ENCODE measurements at places on chromosomes 6 and 20.

DNA sequence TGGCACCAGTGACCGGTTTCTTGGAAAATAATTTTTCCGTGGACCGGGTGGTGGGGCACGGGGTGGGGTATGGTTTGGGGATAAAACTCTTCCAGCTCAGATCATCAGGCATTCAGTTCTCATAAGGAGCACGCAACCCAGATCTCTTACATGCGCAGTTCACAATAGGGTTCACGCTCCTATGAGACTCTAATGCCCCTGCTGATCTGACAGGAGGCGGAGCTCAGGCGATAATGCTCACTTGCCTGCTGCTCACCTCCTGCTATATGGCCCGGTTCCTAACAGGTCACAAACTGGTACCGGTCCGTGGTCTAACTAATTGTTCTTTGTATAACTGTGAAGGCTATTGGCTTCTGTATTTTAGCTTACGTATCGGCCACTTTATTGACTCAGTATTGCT lies 51.7 kb downstream of the VSTM2L start:
- no peak for DNase-seq

- DNase-seq: peak; percentile 65
Measured at GRCh38 chr20:1946762-1947534, 46.9 kb downstream of the PDYN start.

- DNase-seq: no peak
Measured at GRCh38 chr6:38713812-38714211, 1.3 kb upstream of the DNAH8 start.

DNA sequence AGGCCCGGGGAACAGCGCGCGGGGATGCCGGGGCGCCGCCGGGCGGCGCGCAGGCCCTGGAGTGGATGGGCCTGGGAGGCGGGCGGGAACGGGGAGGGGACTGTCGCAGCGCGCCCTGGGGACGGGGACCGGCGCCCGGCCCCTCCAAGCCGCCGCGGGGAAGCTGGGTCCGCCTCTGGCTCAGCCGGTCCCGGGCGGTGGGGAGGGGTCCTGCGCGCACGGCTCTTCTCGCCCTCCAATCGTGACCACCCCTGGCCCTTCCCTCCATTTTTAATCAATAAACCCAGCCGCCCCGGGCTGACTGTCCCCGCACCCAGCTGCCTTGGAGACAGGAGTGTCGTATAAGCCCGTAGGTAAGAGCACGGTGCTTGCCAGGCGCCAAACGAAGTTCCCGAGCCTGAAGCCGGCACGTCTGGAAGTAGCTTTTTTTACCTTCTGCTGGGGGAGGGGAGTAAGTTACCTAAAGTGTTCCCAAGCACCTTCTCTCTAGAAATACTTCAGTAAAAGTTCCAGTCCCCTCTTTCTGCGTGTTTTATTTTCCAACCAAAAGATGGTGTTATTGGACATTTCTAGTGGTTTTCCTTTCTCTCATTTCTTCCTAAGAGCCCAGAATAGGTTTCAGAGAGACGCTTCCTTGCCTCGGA lies 780 bp upstream of the TAF4 start:
- DNase-seq: no peak

DNA sequence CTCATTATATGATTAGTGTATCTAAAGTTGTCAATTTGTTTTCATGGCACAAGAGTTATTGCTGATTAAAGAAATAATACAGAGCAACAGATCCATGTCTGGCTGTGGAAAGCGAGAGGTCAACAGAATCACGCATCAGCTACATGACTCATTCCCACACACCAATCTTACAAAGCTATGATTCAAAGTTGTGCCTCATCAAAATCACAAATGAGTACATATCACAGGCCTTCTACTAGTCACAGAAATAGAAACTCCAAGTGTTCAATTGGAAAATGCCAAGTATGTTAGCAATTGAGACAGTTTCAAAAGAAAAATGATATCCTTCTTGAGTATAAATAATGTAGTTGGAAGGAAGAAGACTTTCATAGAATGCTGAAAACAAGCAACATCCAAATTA lies 57.8 kb upstream of the NKAIN2 start:
- no peak for DNase-seq

- DNase-seq: no peak
Measured at GRCh38 chr20:41704896-41705295, 86.7 kb upstream of the CHD6 start.

GRCh38 chr6:149755300-149756260 lies 6.0 kb downstream of the PCMT1 start:
- DNase-seq: no peak

DNA sequence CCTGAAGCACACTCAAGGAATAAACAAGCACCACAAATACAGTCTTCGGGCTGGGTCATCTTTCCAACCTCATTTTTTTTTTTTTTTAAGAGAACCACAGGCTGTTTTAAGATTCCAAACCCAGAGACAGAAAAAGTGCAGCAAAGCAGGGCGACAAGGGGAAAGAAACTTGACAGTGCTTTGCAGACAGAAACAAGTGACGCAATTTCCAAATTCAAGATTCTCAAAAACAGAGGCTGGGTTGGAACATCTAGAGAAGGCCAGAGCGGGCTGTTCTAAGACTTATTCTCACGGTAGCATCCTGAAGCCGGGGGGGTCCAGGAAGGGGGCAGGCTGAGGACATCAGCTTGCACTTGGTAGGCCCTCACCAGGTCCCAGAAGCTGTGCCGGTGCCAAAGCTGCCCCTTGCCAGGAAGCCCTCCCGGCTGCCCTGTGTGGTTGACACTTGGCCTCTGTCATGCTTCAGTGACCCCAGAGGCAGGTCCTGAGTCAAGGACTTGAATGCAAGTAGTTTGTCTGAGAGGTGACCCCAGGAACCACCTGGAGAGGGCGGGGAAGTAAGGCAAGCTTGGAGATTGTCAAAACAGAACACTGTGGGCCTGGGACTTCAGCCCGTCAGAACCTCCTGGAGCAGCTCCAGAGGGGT lies 50.5 kb downstream of the BMP7 start:
- no peak for DNase-seq

- DNase-seq: no peak
Measured at GRCh38 chr6:135036731-135037420, 17.7 kb downstream of the HBS1L start.

DNA sequence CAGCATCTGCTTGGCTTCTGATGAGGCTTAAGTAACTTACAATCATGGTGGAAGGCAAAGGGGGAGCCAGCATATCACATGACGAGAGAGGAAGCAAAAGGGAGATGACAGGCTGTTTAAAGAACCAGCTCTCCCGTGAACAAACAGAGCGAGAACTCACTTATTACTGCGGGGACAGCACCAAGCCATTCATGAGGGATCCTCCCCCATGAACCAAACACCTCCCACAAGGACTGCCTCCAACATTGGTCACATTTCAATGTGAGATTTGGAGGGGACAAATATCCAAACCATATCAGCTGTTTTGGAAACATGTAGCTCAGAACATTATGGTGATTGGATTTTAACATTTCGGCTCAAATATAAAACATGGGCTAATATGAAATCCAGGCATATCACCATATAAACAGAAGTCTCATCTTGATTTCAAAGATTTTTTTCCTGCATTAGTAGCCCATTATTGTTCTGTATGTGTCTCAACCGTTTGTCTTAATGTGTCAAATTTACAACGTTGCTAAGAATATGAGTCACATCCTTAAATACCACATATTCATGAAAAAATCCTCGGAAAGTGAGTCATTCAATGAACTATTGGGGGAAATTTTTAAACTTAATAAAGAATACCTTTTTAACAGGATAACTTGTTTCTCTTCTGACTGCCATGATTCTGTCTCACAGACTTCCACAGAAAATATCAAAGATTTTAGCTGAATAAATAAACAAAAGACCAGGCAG lies 894.3 kb downstream of the TFAP2A start:
- DNase-seq: no peak

- no peak for DNase-seq
Measured at GRCh38 chr6:5466281-5467136, 205.2 kb downstream of the FARS2 start.

DNA sequence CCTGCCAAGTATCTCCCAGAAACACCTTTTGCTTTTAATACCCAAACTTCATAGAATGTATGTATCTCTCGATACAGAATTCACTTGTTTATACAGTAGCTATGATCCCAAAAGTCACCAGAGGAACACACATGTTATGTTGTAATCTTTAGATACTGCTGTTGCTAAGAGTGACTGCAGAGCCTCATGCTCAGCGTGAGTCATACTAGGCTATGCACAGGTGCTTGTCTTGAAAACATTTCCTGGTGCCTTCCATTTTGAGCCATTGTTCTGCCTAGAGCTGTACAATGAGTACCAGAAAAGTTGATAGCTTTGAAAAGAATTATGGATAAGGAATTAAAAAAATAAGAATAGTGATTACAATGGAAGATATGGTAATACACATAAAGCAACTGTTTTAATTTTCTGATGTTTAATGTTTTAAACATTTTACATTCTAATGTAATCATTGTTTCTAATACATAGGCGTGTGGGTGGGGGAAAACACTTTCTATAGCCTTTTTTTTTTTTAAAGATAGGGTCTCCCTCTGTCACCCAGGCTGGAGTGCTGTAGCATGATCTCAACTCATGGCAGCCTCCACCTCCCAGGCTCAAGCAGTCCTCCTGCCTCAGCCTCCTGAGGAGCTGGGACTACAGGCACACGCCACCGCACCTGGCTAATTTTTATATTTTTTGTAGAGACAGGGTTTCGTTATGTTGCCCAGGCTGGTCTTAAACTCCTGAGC lies 79.4 kb downstream of the CD24 start:
- DNase-seq: no peak

DNA sequence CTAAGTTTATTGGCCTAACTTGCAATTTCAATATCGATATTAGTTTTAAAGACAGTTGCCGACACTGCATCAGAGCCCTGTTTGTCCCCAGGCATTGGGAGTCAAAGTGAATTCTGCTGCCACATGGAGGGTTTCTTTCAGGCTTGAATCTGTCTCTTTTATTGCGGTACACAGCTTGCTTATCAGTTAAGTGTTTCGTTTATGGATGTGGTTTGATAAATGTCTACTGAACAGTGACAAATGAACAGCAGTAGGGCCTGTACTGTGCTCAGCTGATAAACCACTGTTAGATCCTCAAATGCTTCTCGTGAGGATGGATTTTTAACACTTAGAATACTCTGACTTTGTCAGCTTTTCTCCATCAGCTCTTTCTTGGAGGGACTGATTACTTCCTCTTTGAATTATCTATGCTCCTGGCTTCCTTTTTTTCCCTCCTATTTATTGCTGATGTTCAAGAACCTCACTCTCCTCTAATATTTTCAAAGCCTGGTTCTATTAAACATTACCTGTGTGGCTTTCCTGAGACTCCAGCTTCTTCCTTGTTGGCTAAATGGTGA lies 240.8 kb downstream of the PLCB1 start:
- DNase-seq: no peak

DNA sequence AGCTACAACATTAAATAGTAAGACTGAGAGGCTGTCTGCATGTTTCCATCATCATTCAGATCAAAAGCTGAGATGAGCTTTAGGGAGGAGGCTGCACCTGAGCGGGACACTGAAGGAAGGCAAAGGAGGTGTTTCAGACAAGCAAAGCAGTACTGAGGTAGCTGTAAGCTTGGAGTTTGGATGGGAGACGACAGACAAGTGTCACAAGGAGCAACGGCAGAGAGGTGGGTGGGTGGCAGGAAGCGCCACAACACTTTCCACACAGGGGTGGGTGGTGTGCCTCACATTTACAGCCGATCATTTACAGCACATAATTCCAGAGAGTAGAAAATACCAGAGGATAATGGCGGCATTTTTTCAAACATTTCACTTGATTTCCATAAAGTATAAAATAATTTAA lies 205.5 kb upstream of the SHLD1 start:
- DNase-seq: no peak

- no peak for DNase-seq
Measured at GRCh38 chr6:11755725-11756124, 22.9 kb downstream of the ADTRP start.

DNA sequence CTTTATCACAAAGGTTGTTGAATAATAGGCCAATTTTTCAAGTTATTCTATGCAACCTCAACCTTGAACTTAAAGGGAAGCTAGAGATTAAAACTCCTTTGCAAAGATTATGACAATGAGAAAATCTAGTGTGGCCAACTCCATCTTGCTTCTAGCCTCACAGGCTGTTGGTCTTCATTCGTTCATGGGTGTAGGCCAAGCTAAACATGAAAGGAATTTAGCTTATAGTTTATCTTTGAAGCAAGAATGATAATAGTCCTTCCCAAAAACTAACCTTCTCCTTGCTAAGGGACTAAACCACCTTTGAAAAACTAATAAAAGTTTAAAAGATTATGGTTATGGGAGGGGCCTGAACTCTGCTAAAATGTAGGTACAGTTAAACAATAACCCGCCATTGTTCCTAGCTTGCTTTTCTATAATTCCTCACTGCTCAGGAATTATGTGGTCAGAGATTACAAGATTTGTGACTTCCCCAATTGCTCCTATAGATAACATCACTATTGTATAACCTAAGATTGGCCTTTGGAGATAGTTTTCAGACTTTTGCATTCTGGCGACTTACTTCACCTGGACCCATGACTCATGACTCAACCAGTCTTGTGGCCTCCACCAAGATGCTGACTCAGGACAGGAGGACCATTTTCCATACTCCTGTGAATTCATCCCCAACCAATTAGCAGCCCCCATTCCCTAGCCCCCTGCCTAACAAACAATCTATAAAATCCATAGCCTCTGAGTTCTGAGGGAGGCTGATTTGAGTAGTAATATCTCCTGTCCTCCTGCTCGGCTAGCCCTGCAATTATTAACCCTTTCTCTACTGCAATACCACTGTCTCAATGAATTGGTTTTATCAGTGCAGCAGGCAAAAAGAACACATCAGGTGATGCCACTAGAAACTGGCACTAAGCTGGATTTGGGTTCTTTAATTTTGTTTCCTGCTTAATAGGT lies 154.5 kb downstream of the CD83 start:
- DNase-seq: no peak

DNA sequence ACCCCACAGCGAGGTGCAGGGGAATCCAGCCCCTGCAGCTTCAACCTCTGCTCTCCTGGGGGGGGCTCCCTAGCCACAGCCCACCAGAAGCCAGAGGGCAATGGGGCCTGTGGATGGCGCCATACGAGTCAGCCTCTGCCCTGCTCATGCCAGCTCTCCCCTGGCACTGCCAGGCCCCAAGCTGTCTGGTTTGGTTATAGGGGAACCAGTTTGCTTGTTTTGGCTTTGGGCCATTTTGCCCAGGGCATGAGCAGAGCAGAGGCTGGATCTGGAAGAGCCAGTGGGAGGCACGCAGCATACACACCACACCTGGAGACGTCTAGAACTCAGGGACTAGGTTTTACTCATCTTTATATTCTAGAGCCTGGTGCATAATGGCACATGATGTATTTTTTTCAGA lies 66.7 kb upstream of the SLC22A16 start:
- no peak for DNase-seq

DNA sequence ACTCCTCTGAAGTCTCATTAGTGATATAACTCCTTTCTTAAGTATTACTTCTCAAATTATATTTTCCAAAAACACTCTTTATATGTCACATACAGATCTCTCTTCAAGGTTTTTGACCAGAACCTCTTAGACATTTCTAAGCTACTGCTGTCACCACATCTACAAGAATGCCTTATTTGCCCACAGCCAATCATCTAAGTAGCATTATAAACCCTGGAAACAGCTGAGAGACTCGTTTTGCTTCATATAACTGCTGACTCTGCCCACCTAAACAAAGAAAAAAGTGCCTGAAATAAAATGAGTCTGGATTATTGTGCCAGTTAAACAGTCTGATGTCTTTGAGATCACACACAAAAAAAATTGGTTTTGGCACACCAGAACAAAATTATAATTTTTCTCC lies 165.9 kb downstream of the COL9A1 start:
- no peak for DNase-seq

GRCh38 chr6:90494067-90494780 lies 92.6 kb downstream of the MAP3K7 start:
- DNase-seq: no peak
